ENCODE measurements at places on chromosomes 2 and 18.

- H3K4me3 ChIP-seq, result no peak overlapping the region
- H3K27ac ChIP-seq, result no peak overlapping the region
- H3K36me3 ChIP-seq, result no peaks in the 10 kb centered on the region
- peak; percentile 30 for DNase-seq
- H3K4me1 ChIP-seq, result no peaks in the 10 kb centered on the region
- no peaks in the 10 kb centered on the region for H3K27me3 ChIP-seq
These were observed 367.1 kb downstream of the GPD2 start for GRCh38 chr2:156803243-156803642.

GRCh38 chr2:68889500-68889899, 18.3 kb upstream of the BMP10 start:
- H3K36me3 ChIP-seq, result no peaks in the 10 kb centered on the region
- H3K4me1 ChIP-seq, result no peaks in the 10 kb centered on the region
- H3K4me3 ChIP-seq, result no peak overlapping the region
- no peak overlapping the region for H3K27ac ChIP-seq
- no peak for DNase-seq

DNA sequence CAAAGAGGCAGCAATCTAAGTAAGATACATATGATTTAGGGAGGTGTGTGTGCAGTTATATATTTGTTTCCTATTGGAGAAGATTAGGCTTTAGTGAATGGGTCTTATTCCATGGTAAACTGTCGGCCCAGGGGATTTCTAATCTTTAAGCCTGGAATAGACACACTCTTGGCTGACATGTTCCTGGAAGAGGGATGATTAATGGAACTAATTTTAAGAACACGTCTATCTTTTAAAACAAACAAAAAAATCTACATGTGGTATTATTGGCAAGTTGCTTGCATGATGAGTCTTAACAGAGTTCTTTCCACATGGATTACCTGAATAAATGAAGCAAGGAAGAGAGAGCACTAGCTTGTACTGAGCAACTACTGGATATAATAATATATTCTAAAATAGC, 114.2 kb upstream of the NT5C1B start:
- no peaks in the 10 kb centered on the region for H3K36me3 ChIP-seq
- H3K4me1 ChIP-seq, result no peaks in the 10 kb centered on the region
- H3K4me3 ChIP-seq, result no peak overlapping the region
- no peaks in the 10 kb centered on the region for H3K27me3 ChIP-seq

DNA sequence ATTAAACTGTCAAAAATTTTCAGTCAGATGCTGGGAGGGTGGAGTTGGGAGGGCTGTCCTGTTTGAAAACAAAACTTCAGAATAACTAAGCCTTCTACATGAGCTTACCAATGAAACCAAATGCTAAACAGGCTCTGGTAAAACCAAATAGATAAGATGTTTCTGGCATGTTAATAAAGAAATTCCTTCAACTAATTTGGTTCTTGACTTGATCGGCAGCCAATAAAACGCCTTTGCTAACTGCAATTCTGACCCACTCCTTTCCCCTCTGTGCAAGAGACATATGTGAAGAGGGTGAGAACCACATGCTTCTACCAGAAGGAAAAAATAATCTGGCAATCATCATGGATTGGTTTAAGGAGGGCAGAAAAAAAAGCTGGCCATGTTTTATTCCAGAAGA, 20.9 kb downstream of the MAP4K3 start:
- no peak for DNase-seq
- H3K27ac ChIP-seq, result no peak overlapping the region
- peaks cover 5% of the 10 kb centered on the region for H3K4me1 ChIP-seq
- H3K36me3 ChIP-seq, result no peaks in the 10 kb centered on the region

DNA sequence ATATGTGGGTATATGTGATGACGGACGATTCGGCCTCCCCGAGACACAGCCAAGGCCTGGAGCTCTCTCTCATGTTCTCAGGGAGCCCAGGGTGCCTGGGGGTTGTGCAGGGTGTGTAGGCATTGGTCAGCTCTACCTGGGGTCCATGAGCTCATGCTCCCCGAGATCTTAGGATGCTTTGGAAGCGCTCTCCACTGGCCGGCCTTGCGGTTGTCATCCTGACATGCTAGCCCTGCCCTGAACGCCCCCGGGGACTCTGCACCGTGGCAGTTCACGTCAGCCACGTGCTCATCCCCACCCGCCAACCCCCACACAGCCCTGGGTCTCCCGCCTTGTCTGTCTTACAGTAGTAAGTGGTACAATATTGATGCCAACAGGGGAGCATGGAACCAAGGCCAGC, 67.8 kb downstream of the RTP5 start:
- H3K4me3 ChIP-seq, result no peak overlapping the region
- no peaks in the 10 kb centered on the region for H3K36me3 ChIP-seq
- no peaks in the 10 kb centered on the region for H3K27me3 ChIP-seq

GRCh38 chr2:152620208-152620607, 97.1 kb downstream of the PRPF40A start:
- no peaks in the 10 kb centered on the region for H3K27me3 ChIP-seq
- H3K4me3 ChIP-seq, result no peak overlapping the region
- no peaks in the 10 kb centered on the region for H3K4me1 ChIP-seq
- DNase-seq, result no peak

- H3K4me3 ChIP-seq, result no peak overlapping the region
- no peaks in the 10 kb centered on the region for H3K27me3 ChIP-seq
- DNase-seq, result no peak
- no peak overlapping the region for H3K27ac ChIP-seq
- H3K4me1 ChIP-seq, result no peaks in the 10 kb centered on the region
These were observed 24.9 kb upstream of the DRC1 start for GRCh38 chr2:26376799-26377198.

DNA sequence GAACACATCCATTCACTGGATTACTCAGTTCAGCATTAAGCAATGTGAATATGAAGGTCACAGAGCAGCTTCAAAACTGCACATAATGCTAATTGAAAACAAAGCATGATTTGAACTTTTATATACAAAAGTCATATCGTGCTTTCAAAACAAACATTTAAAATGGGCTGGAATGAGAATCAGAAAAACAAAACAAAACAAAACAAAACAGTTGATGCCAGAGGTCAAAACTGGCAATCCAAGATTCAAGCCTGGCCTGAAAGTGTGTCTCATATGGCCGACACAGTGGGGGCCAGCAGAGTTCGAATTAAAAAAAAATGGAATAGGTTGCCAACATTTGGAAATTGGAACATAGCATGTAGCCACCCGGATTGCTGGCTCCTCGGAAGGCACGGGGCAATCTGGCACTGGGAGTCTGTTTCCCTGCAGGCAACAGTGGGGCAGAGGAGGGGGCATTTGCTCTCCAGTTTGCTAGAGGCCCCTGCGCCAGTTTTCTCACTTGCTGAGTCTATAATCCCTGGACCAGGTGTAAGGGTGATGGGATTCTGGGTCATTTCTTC, 294.4 kb downstream of the ZNF521 start:
- no peak overlapping the region for H3K27ac ChIP-seq
- no peak for DNase-seq
- no peak overlapping the region for H3K4me3 ChIP-seq
- H3K27me3 ChIP-seq, result no peaks in the 10 kb centered on the region

GRCh38 chr2:135818937-135819610, 17.9 kb downstream of the LCT start:
- H3K27me3 ChIP-seq, result no peaks in the 10 kb centered on the region
- no peak overlapping the region for H3K27ac ChIP-seq
- no peak for DNase-seq
- H3K36me3 ChIP-seq, result peaks cover 57% of the 10 kb centered on the region

DNA sequence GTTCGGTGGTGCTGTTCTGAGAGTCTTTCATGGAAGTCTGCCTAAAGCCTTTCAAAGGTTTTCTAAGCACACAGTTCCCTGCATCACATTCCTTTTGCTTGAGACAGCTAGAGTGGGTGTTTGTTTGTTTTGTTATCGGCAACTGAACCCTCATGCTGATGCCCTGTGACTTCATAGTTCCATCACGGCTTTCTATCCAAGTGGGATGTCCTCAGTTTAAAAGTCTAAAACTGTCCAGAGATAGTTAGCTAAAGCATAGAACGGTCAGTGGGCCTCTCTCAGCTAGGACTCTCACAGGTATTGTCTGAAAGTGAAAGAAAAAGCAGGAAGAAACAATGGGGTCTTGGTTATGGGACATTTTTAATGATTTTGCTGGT, 337.3 kb downstream of the OSR1 start:
- H3K27ac ChIP-seq, result no peak overlapping the region
- no peaks in the 10 kb centered on the region for H3K27me3 ChIP-seq
- DNase-seq, result no peak
- no peaks in the 10 kb centered on the region for H3K4me1 ChIP-seq
- H3K4me3 ChIP-seq, result no peak overlapping the region
- H3K36me3 ChIP-seq, result no peaks in the 10 kb centered on the region

GRCh38 chr18:57073501-57074187, 73.2 kb upstream of the BOD1L2 start:
- no peak for DNase-seq
- H3K27ac ChIP-seq, result no peak overlapping the region
- H3K36me3 ChIP-seq, result no peaks in the 10 kb centered on the region
- no peaks in the 10 kb centered on the region for H3K4me1 ChIP-seq

- DNase-seq, result no peak
- no peak overlapping the region for H3K4me3 ChIP-seq
- no peaks in the 10 kb centered on the region for H3K27me3 ChIP-seq
These were observed 145.0 kb downstream of the NEDD4L start for GRCh38 chr18:58188996-58189395.

DNA sequence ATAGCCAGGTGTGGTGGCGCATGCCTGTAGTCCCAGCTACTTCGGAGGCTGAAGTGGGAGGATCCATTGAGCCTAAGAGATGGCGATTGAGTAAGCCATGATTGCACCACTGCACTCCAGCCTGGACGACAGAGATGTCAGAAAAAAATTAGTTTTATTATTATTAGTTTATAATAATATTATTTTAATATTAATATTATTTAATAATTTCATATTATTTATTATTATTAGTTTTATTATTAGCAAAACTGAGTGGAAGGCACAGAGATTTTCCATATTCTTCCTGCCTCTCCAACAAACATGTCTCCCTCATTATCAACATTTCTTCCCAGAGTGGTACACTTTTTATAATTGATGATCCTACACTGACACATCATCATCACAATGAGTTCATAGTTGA, 278.2 kb downstream of the SOX11 start:
- no peak overlapping the region for H3K4me3 ChIP-seq
- H3K4me1 ChIP-seq, result no peaks in the 10 kb centered on the region
- DNase-seq, result no peak
- no peaks in the 10 kb centered on the region for H3K27me3 ChIP-seq
- no peaks in the 10 kb centered on the region for H3K36me3 ChIP-seq

DNA sequence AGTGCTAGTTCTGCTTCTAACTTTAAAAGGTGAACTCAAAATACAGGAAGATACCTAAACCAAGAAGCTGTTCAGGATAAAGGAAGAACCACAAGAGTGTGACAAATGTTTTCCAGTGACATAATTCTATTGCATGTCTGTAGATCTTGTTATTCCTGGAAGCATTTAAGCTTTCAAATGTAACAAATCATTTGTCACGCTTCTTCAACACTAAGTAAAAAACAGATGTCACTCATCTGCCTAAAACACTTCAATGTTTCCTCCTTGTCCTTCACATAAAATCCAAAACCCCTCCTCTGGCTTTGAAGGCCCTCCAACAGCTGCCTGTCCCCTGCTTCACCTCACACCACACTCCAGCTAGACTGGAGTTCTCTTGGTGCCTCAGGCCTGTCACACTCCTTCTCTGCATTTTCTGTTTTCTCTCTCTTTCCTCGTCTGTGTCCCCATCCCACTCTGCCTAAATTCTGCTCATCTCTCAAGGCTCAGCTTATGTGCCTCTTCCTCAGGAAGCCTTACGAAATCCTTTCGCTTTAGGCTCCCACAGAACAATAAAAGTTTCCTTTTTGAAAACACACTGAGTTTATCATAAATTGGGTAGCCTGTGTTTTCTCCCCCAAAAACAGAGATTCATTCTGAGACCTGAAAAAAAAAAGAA, 6.4 kb upstream of the CLEC4F start:
- no peak overlapping the region for H3K27ac ChIP-seq
- no peak for DNase-seq
- H3K4me3 ChIP-seq, result no peak overlapping the region
- no peaks in the 10 kb centered on the region for H3K36me3 ChIP-seq
- no peaks in the 10 kb centered on the region for H3K4me1 ChIP-seq
- no peaks in the 10 kb centered on the region for H3K27me3 ChIP-seq

GRCh38 chr2:109204412-109204811, 75.4 kb downstream of the SH3RF3 start:
- DNase-seq, result peak; percentile 26
- H3K4me3 ChIP-seq, result no peak overlapping the region
- H3K36me3 ChIP-seq, result no peaks in the 10 kb centered on the region
- H3K27me3 ChIP-seq, result no peaks in the 10 kb centered on the region

- no peak overlapping the region for H3K4me3 ChIP-seq
- no peak overlapping the region for H3K27ac ChIP-seq
- no peaks in the 10 kb centered on the region for H3K4me1 ChIP-seq
- H3K36me3 ChIP-seq, result no peaks in the 10 kb centered on the region
- H3K27me3 ChIP-seq, result no peaks in the 10 kb centered on the region
These were observed 259.6 kb upstream of the PIK3C3 start for GRCh38 chr18:41695441-41695840.

DNA sequence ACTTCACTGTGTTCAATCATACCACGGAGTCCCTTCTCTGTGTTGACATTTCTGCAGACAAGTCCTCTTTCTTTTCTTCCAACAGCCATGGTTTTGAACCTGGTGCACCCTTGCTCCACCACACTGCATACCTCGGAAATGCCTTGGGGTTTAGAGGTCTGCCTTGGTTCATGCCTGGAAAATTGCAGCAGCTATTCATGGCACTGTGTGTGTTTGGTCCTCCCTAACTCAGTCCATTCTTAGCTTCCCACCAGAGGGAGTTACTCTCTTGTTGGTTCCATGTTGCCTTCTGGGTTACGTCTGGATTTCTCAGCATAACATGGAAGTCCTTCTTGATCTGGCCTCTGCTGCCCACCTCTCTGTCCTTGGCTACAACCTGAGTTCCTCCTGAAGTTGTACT, 206.0 kb downstream of the FHOD3 start:
- H3K4me3 ChIP-seq, result no peak overlapping the region
- H3K4me1 ChIP-seq, result no peaks in the 10 kb centered on the region
- no peak for DNase-seq
- H3K27ac ChIP-seq, result no peak overlapping the region

DNA sequence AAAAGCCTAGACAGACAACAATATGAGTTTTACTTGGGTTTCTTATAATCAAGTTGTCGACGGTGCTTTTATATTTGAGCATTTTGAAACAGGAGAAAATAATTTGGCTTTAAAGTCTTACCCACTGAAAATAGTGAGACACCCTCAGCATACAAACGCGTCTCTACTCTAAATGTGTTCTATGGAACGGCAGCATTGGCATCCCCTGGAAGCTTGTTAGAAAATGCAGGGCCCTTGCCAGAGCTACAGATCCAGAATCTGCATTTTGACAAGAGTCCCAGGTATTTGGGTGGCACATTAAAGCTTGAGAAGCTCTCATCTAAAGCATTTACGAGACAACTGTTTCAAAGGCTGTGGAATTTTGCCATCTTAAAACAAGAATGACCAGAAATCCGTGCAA, 163.5 kb downstream of the PID1 start:
- no peak overlapping the region for H3K27ac ChIP-seq
- no peak overlapping the region for H3K4me3 ChIP-seq
- DNase-seq, result no peak
- no peaks in the 10 kb centered on the region for H3K27me3 ChIP-seq

Data from small intestine (tissue), 16 donors.